ENCODE measurements at places on chromosomes 4 and X.

GRCh38 chr4:145178740-145179280 is 1.6 kb downstream of the OTUD4 start:
- DNase-seq: no peak

- no peak for DNase-seq
These were observed 49.8 kb upstream of the AGA start for GRCh38 chr4:177492022-177492421.

GRCh38 chr4:112138538-112138937 is 6.7 kb upstream of the FAM241A start:
- no peak for DNase-seq

GRCh38 chr4:127856196-127856812 is 24.4 kb upstream of the PLK4 start:
- DNase-seq: no peak
